ENCODE measurements at places on chromosomes 1 and 21. TPM values are rescaled to one million over a fixed set of nuclear protein-coding genes. Genes with fewer than 3 reads are reported as not detected.

- no peak for DNase-seq
Observed at GRCh38 chr1:3000671-3001470, 20.4 kb upstream of the ACTRT2 start.

DNA sequence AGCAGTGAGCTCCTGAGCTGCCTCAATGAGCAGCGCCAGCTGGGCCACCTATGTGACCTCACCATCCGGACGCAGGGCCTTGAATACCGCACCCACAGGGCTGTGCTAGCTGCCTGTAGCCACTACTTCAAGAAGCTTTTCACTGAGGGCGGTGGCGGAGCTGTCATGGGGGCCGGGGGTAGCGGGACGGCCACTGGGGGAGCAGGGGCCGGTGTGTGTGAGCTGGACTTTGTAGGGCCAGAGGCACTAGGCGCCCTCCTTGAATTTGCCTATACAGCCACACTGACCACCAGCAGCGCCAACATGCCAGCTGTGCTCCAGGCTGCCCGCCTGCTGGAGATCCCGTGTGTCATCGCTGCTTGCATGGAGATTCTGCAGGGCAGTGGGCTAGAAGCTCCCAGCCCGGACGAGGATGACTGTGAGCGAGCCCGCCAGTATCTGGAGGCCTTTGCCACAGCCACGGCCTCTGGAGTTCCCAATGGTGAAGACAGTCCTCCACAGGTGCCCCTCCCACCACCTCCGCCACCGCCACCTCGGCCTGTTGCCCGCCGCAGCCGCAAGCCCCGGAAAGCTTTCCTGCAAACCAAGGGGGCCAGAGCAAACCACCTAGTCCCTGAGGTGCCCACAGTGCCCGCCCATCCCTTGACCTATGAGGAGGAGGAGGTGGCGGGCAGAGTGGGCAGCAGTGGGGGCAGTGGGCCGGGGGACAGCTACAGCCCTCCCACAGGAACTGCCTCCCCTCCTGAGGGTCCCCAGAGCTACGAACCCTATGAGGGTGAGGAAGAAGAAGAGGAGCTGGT lies 12.3 kb downstream of the ZBTB7B start:
- DNase-seq = no peak

- no peak for DNase-seq
Observed at GRCh38 chr1:110148961-110149360, 1.3 kb upstream of the SLC6A17 start.

GRCh38 chr1:15220825-15221431 lies 26.1 kb upstream of the FHAD1 start:
- DNase-seq = no peak

- peak; percentile 13 for DNase-seq
Observed at GRCh38 chr1:84603941-84604830, 29.9 kb upstream of the CTBS start.

- no peak for DNase-seq
Observed at GRCh38 chr1:25711555-25712298, 88.3 kb upstream of the SELENON start.

- no peak for DNase-seq
Observed at GRCh38 chr1:3364983-3365382, 89.5 kb upstream of the ARHGEF16 start.

Gene RRP15
- total RNA-seq = 22.3 TPM

Gene SLC44A5
- total RNA-seq = 266 TPM

Gene LY9
- total RNA-seq = not detected

Gene GBP1
- total RNA-seq = 1.9 TPM
